ENCODE measurements at places on chromosomes 12 and 14.

GRCh38 chr14:77584809-77585208 is 31.6 kb downstream of the SPTLC2 start:
- DNase-seq: no peak

GRCh38 chr12:46214668-46215436 is 54.0 kb downstream of the SLC38A1 start:
- DNase-seq: no peak

GRCh38 chr12:132015686-132016430 is 66.1 kb downstream of the EP400 start:
- no peak for DNase-seq

- DNase-seq: no peak
These were observed 19.3 kb downstream of the ZNF664 start for GRCh38 chr12:123992118-123992825.

Measured in brain (organoid and tissue), 16 donors.